ENCODE measurements at places on chromosomes 3 and 15.

- DNase-seq = no peak
Observed at GRCh38 chr15:94793207-94793606, 561.8 kb downstream of the MCTP2 start.

- peak; percentile 65 for DNase-seq
Observed at GRCh38 chr15:52217186-52217585, 26.0 kb upstream of the GNB5 start.

GRCh38 chr3:114727373-114727772 lies 419.7 kb downstream of the ZBTB20 start:
- no peak for DNase-seq

GRCh38 chr3:108673988-108674661 lies 83.1 kb downstream of the RETNLB start:
- DNase-seq = no peak

GRCh38 chr15:81311752-81312464 lies 12.0 kb downstream of the STARD5 start:
- DNase-seq = no peak

DNA sequence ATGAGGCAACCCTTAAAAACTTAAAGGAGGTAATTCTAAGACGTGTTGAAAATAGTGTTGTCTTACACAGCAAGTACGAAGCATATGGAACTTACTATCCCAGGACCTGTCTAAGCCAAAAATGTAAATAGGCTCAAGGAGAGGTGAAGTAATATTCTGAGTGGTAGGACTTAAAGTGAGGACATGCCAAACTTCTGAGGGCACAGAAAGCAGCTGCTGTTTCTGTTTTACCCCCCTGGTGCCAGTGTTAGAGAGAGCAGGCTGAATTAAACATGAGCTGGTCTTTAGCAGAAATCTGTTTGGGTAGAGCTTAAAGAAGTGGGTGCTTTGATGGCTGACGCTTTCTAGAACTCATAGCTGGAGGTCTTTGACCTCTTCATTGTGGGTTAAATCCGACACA lies 149.7 kb upstream of the NPHP3 start:
- no peak for DNase-seq

DNA sequence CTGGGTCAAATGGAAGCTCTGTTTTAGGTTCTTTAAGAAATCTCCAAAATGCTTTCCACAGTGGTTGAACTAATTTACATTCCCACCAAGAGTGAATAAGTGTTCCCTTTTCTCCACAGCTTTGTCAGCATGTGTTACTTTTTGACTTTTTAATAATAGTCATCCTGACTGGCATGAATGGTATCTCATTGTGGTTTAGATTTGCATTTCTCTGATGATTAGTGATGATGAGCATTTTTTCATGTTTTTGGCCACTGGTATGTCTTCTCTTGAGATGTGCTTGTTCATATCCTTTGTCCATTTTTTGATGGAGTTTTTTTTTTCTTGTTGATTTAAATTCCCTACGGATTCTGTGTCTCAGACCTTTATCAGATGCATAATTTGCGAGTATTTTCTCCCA lies 745.0 kb upstream of the BCHE start:
- no peak for DNase-seq

- no peak for DNase-seq
Observed at GRCh38 chr3:152104847-152105415, 163.8 kb upstream of the MBNL1 start.

DNA sequence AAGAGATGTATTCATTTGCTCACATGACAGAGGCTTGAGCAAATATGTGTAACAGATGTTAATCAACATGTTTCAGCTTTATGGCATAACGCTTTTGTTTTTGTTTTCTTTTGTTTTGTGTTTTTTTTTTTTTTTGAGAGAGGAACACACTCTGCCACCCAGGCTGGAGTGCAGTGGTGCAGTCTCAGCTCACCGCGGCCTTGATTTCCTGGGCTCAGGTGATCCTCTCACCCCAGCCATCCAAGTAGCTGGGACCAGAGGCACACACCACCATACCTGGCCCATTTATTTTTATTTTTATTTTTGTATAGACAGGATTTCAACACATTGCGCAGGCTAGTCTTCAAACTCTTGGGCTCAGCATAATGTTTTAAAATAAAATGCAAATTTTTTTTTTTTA lies 1504.4 kb upstream of the CADM2 start:
- no peak for DNase-seq

DNA sequence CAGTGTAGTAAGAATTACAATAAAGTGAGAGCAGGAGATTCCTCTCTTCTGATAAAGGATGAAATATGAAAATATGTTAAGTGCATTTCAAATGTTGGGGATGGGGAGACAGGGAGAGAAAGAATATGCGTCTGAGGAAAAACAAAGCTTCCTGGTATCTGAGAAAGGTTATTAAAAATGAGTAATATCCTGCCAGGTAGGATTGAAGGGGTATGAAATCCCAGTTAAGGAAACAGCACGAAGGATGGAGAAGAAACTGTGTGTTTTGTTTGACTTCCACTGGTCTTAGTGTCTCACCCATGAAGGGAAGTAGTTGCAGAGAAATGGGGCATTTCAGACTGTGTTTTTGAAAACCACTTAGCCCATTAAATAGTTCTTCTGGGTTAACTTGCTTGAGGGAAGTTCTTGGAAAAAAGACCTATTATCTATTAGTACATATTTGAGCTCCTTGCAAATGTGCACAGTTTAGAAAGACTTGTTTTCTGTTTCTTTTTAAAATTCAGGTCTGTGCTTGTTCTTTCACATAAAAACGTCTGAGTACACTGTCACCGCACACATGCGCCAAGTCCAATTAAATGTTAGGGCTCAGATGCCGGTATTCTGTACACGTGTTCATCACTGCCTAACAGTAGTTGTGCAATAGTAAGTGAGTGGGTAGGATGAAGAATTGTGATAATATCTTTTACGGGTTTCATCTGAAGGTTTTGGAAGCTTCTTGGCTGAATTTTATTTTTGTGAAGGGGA lies 196.1 kb upstream of the P2RY1 start:
- DNase-seq = no peak

DNA sequence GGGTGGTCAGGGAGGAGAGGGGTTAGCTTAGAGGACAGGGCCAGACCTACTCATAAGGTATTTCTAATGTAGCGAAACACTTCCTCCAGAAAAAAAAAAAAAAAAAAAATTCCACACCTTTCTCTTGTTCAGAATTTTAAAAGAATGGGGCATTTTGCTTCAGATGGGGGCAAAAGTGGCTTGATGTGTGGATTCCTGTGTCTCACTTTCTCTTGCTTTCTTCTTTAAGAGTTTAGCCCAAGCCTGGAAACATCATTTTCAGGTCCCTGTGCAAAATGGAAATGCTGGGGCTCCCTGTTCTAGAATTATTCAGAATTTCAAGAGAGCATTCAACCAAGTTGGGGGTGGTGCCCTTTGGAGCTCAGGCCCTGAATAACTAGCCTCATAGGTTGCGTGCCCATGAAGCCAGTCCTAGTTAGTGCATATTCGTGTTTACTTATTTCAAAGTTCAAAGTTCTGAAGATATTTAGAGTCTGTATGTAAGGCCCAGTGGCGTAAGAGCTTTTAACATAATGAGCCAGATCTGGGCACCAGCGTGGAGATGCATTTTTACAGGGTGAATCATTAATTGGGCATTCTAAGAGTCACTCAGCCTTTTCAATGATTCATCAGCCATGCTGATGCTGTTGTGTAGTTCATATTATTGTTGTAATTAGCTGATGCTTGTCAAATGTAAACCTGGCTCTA lies 104.5 kb downstream of the RPLP1 start:
- DNase-seq = no peak

- DNase-seq = no peak
Observed at GRCh38 chr15:34795267-34796081, at the start of gene ACTC1. Gene ACTC1 (minus strand): TSS chr15:34795549. CDS start chr15:34794808, 741 bp downstream.

- no peak for DNase-seq
Observed at GRCh38 chr15:58518626-58519025, 86.8 kb downstream of the LIPC start.

DNA sequence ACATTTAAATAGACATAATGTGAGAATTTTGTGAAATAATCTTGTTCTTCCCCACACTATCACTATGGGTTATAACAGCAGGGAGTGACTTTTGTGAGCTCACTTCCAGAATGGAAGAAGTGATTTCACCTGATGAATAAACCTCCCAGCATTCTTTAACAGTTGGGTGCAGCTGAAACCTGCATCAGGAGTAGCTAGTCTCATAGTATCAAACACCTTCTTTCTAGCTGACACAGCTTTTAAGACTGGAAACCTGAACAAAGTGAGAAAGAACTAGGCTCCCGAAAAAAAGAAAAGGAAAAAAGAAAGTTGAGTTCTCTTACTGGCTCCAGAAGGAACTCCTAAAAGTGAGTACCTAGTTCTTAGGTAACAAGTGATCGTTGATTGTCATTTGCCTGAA lies 61.1 kb upstream of the UNC13C start:
- DNase-seq = no peak

GRCh38 chr15:32651229-32651837 lies 9.8 kb downstream of the SCG5 start:
- peak; percentile 78 for DNase-seq

DNA sequence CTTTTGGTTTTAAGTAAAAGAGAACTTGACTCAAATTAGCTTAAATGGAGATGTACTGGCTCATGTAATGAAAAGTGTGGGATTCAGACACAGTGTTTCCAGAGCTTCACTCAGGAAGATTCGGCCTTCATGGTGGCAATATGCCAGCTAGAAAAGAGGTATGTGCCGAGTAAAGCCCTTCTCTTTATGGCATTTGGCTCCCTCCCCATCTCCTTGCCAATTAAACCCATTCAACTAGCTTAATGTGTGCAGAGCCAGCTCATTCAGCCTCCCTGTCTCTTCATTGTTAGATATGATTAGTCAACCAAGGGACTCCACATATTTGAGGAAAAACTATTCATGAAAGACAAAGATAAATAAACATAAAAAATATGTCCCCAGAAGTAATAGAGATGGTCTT lies 15.0 kb upstream of the TRANK1 start:
- no peak for DNase-seq

GRCh38 chr15:66850078-66850991 lies 148.3 kb downstream of the SMAD6 start:
- DNase-seq = peak; percentile 36

DNA sequence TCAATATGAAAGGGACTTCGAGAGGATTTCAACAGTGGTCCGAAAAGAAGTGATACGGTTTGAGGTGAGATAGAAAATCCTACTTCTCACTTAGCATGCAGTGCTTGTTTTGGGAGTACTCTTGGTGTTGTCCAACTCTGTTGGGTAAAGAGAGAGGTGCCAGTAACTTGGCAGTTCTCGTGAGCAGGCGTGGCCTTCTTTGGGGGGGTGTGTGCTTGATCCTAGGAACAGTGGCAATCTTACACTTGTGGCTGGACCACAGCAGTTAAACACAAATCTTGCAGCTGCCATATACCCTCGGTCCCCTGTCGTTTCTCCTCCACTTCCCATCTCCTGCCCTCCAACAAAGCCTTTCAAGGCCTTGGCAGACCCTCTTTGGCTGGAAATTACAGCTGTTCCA lies 15.2 kb upstream of the SNX22 start:
- no peak for DNase-seq

DNA sequence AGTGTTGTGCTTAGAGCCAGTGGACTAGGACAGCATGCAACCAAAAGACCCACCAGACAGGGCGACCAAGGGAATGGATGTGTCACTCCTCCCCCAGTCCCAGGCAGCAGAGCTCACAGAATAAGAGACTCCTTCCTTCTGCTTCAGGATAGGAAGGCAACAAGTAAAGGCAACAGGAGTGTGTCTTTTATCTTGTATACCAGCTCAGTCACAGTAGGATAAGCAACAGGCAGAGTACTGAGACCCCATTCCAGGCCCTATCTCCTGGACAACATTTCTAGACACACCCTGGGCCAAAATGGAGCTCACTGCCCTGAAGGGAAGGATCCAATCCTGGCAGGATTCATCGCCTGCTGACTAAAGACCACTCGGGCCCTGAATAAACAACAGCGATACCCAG lies 25.0 kb downstream of the PDCD10 start:
- DNase-seq = no peak

DNA sequence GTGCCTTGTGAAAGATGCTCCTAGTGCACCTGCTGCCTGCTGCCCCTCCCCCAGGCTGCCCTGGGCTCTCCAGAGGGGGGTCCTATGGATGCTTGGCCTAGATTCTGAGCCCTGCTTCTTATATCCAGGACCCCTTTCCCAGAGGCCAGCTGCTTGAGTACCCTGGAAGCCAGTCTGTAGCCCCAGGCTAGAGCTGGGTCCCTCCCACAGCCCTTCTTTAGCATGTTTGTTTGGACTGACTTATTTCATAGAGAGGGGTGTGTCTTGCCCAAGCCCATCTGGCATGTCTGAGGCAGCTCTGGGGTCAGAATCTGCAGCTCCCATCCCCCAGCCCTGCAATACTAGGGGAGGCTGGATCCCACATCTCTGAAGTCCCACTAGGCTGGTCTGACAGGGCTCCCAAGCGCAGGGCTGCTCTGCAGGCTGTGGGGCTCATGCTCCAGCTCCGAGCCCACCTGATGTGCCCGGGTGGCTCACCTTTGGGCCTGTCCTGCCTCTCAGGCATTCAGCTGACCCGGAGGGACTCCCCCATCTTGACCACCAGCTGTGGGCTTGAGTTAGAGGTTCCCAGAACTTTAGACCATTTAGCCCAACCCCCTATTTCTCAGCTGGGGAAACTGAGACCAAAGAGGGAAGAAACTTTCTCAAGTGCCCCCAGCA lies 3.1 kb downstream of the CHRNB4 start:
- DNase-seq = peak; percentile 32

- no peak for DNase-seq
Observed at GRCh38 chr3:184814214-184814613, 2.2 kb downstream of the VPS8 start.

DNA sequence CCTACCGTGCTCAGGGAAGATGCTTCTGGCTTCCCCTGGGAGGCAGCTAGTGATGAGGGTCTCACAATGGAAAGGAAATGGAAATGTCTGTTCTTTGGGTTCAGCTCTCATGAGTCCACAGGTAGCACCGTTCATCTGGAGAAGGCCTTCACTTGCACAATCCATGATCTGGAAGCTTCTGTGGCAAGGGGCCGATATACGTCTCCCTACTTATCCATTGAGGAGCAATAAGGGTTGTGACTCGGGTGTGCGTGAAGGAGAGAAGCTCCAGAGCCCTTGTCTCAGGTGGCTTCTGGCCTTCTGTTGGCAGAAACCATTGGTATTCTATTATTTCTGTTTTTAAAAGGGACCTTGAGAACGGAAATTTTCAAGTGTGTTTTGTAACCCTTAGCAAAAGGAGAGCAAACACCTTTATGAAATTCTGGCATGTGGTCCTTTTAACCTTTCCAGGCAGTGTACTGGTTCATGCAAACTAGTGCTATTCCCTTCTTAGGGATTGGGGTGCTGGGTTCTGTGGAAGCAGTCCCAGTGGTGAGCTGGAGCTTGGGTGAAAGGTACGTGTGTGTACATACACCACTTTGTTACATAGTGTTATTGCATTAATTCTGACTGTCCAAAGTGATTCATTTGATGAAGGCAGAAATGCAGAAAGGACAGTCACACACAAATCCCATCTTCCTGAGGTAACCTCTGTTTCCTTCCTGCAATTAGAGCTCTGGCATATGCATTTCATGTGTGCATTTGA lies 32.5 kb downstream of the KLF13 start:
- DNase-seq = no peak

GRCh38 chr3:152222327-152222726 lies 46.4 kb upstream of the MBNL1 start:
- DNase-seq = no peak

Data from D341Med (cell line).